ENCODE measurements at places on chromosomes 6 and 20. TPM values are rescaled to one million over a fixed set of nuclear protein-coding genes. Genes with fewer than 3 reads are reported as not detected.

Gene LPA
- total RNA-seq = not detected

Gene PHACTR3
- total RNA-seq = 0.27 TPM

Gene COL9A3
- total RNA-seq = 6.5 TPM

Gene RIPPLY2
- not detected for total RNA-seq

Gene CALHM6
- 1.8 TPM for total RNA-seq

DNA sequence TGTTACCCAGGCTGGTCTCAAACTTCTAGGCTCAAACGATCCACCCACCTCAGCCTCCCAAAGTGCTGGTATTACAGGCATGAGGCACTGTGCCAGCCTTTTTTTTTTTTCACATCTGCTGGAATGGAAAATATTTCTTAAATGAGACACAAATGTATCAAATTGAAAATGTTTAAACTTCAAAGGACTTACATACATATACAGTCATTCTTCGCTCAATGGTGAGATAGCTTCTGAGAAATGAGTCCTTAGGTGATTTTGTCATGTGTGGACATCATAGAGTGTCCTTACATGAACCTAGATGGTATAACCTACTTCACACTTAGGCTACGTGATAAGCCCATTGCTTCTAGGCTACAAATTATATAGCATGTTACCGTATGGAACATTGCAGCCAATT lies 43.1 kb downstream of the MICA start:
- H3K4me1 ChIP-seq = no peaks in the 10 kb centered on the region
- no peak overlapping the region for H3K27ac ChIP-seq
- DNase-seq = no peak
- H3K27me3 ChIP-seq = no peaks in the 10 kb centered on the region
- H3K36me3 ChIP-seq = no peaks in the 10 kb centered on the region
- H3K4me3 ChIP-seq = no peak overlapping the region

GRCh38 chr20:23663180-23663579 lies 25.4 kb upstream of the CST3 start:
- no peak for DNase-seq
- H3K4me1 ChIP-seq = no peaks in the 10 kb centered on the region
- no peak overlapping the region for H3K27ac ChIP-seq
- no peaks in the 10 kb centered on the region for H3K36me3 ChIP-seq

- H3K4me3 ChIP-seq = no peak overlapping the region
- no peaks in the 10 kb centered on the region for H3K4me1 ChIP-seq
- no peaks in the 10 kb centered on the region for H3K27me3 ChIP-seq
- H3K27ac ChIP-seq = no peak overlapping the region
- DNase-seq = no peak
These were observed 117.1 kb upstream of the FBXL4 start for GRCh38 chr6:99064834-99065233.

DNA sequence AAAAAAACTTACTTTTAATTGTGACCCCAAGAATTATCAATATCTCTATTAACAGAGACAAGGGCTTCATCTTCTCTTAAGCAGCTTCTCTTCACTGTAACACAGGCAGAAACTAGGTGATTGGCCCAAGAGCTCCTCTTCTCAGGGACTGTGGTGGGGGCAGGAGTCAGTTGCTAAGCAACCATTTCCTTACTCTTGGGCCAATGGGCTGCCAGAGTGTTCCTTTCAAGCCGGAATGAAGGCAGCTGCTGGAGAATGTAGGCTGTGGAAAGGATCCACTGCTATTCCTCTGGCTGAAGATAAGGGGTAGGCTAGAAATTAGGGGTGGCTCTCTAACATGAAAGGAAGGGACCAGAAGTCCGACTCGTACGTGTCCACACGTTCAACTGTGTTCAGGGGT lies at the start of gene SEL1L2:
Gene SEL1L2 (minus strand): TSS at position 150 of the 400 bp plus-strand sequence. CDS start 80 bp downstream, at position 70.
- H3K36me3 ChIP-seq = no peaks in the 10 kb centered on the region
- DNase-seq = no peak
- no peak within 1 kb of the TSS for H3K27ac ChIP-seq
- H3K4me1 ChIP-seq = no peaks in the 10 kb centered on the region
- no peak within 1 kb of the TSS for H3K4me3 ChIP-seq
